ENCODE measurements at places on chromosomes 2 and 18.
A peak's percentile ranks its signal among the peaks of the same experiment; 100 is the strongest.

DNA sequence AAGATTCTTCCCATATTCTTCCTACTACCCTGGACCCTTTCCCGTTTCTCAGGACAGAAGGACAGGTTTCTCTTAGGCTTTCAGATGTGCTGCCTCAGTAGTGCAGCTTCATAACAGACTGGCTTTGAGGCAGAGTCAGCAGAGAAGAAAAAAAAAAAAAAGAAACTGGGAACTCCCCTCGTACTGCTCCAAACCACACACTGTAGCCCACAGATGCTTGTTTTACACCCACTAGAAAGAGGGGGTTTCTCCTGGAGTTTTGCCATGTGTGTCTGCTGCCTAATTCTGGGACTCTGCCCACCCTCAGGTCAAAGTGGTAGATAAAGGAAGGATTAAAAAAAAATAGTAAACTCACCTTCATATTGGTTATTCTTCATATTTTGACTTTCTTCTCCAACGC is 95.9 kb downstream of the NCOA1 start:
- DNase-seq: no peak

DNA sequence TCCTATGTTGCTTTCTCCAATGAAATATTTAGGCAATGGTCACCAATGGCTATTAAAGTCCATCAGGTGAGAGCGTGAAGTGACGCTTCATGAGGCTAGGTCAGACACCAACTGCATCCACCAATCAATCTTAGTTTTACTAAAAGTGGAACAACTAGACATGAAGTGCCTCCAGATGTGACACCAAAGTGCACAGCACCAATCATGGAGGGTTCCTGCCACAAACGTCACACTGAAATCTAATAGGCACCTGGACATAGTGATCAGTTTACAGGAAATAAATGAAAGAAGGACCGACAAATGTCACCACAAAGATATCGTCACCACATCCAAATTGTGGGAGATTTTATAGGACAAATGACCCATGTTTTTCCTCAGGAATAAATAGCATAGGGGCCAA is 70.5 kb downstream of the PSMG2 start:
- DNase-seq: no peak

GRCh38 chr18:68262690-68263294 is 452.1 kb downstream of the TMX3 start:
- peak; percentile 18 for DNase-seq

- peak; percentile 24 for DNase-seq
These were observed 28.3 kb upstream of the ASAP2 start for GRCh38 chr2:9178110-9178903.

- no peak for DNase-seq
These were observed 50.2 kb upstream of the CABLES1 start for GRCh38 chr18:23085066-23085465.

Measured in kidney glomerular epithelial cell (primary cell).